OCI-M1 (cell line): ENCODE measurements at places on chromosomes 5 and 9.

- DNase-seq: no peak
Observed at GRCh38 chr9:11871852-11872251, 821.3 kb upstream of the TYRP1 start.

DNA sequence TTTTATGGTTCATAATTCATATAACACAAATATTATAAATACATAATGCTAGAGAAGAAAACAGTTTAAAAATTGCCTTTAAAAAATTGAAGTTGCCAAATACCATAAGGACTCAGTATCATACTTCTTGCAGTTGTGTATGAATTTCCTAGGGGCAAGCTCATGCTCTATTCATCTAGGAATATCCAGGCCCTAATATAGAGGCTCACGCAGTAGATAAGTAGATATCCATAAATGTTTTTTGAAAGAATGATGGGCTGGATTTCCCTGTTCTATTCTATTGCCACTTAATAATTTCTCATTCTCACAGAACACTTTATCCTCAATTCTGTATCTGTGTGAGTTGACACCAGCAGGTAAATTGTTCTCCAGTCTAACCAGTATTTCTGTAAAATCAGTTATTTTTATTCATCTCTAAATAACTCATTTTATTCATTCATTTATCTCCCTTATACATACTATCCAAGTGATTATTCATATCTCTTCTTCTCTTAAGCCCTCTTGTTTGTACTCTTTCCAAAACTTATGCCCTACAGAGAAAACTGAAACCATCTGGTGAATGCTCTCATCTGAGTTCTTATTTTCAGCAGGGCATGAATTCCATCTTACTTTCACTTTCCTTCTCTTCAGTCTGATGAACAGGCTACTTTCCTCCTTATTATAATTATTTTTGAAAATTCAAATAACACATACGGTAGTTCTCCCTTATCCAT, 97.1 kb downstream of the SLC44A1 start:
- peak; percentile 84 for DNase-seq

GRCh38 chr9:34377404-34377746, 677 bp upstream of the MYORG start:
- peak; percentile 66 for DNase-seq

GRCh38 chr9:71924576-71924975, 13.1 kb downstream of the C9orf85 start:
- no peak for DNase-seq

DNA sequence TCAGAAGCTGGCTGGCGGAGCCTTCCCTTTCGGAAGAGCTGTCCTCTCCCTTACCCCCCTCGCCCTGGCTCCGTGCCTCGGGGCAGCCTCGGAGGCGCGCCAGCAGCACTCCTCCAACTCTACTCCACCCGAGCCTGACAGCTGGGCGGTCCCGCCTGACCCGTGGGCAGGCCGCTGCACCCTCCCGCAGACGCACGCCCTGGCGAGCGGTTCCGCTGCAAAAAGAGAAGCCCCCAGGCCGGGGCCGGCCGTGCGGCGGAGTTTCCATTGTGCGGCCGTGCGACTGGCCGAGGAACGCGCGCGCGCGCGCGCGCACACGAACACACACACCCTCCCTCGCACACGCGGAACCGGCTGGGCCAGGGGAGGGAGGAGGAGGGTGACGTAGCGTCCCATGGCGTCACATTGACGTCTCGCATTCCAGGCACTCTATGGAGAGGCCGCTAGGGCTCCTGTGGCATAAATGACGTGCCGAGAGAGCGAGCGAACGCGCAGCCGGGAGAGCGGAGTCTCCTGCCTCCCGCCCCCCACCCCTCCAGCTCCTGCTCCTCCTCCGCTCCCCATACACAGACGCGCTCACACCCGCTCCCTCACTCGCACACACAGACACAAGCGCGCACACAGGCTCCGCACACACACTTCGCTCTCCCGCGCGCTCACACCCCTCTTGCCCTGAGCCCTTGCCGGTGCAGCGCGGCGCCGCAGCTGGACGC, at the start of gene NR4A3:
Gene NR4A3 (plus strand): TSS at position 490 of the 713 bp plus-strand sequence. CDS start 6,158 bp downstream, outside the sequence.
- DNase-seq: peak; percentile 91

GRCh38 chr5:143011585-143011984, 241.4 kb downstream of the ARHGAP26 start:
- peak; percentile 36 for DNase-seq

GRCh38 chr9:104808035-104808614, 44.2 kb downstream of the NIPSNAP3B start:
- peak; percentile 48 for DNase-seq

DNA sequence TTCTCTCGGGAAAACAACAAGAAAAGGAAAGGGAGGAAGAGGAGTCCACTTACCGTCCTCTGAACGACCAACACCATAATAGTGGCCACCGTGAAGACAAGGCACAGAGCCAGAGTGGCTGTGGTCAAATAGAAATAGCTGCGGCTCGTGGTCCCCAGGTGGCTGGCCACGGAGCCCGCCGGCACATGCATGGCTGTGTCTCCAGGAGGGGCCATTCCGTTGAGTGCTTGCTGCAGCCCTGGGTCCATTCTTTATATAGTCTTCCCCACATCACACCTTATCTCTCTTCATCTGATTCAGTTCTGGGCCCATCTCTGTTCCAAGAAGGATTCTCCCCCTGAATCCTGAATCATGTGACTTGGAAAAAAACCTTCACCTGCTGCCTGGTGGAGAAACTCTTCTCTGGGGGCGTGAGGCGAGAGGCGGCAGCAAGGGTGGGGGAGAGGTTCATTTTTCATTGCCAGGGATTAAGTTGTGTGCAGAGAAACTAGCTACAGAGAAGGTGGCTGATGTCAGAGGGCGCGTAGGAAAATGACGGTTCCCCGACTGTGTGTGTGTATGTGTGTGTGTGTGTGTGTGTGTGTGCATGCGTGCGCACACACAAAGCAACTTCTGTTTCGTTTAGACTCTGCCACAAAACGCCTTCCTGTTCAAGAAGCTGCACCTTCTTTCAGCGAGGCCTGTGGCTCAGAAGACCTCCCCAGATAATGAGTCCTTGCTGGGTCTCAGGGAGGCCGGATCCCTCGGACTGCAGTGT, at the start of gene TNFSF8:
Gene TNFSF8 (minus strand): TSS at position 536 of the 757 bp plus-strand sequence. CDS start 288 bp downstream, at position 248.
- DNase-seq: no peak

- no peak for DNase-seq
Observed at GRCh38 chr5:17329571-17329970, 112.1 kb downstream of the BASP1 start.

- no peak for DNase-seq
Observed at GRCh38 chr9:106400170-106400569, 462.8 kb upstream of the ZNF462 start.

DNA sequence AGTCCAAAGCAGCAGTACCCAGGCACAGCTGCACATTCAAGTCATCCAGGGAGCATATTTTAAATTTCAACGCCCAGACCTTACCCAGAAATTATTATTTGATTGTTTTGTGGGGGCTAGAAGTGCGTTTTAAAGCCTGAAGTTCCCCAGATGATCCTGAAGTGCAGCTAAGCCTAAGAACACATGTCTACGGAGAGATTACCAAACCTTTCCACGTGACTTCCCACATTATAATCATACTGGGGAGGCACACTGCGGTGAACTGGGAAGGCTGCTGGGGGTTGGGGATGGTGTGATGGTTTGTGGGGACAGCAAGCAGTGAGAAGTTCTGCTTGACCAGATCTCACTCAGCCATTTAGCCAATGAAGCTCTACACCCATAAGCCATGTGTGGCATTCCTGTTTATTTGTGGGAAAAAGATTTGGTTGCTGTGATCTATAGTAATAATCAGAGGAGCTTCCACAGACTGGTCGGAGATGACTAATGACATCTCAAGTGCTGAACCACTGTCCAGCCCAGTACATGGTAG, 93.4 kb upstream of the CDH6 start:
- no peak for DNase-seq
